ENCODE measurements at places on chromosomes 4 and X.

DNA sequence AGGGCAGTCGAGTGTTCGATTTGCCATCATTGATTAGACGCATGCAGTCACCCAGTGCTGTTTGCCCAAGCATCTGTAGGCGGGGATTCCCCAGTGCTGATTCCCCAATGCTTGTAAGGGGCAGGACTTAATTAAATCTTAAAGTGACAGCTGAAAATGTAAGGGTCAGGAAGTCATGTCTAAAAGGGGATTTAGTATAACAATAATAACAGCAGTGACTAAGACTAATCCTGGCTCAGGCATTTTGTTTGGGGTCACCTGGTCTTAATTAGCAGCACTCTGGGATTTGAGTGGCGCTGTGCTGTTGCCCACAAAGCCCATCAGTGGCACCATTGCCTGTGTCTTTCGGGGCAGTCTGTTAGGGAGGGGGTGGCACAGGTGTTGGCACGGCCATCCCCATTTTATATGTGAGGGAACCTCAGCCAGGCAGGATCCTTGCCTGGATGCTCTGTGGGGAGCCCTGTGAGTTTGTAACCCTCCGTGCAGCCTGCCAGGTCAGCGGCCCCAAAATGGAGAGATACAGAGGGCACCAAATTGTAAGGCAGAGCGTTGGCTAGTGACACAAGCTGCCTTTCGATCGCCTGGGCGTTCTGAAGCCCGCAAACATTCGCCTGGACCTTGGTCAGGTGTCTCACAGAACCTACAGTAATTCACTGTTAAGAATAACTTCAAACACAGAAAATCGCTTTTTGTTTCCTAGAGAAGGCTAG lies 146.7 kb downstream of the TBL1X start:
- DNase-seq: no peak

- no peak for DNase-seq
Measured at GRCh38 chr4:2702770-2703169, 53.4 kb downstream of the TNIP2 start.

GRCh38 chr4:71648448-71648847 lies 135.4 kb downstream of the GC start:
- no peak for DNase-seq

- DNase-seq: no peak
Measured at GRCh38 chr4:181597766-181598165, 645.4 kb upstream of the TENM3 start.

DNA sequence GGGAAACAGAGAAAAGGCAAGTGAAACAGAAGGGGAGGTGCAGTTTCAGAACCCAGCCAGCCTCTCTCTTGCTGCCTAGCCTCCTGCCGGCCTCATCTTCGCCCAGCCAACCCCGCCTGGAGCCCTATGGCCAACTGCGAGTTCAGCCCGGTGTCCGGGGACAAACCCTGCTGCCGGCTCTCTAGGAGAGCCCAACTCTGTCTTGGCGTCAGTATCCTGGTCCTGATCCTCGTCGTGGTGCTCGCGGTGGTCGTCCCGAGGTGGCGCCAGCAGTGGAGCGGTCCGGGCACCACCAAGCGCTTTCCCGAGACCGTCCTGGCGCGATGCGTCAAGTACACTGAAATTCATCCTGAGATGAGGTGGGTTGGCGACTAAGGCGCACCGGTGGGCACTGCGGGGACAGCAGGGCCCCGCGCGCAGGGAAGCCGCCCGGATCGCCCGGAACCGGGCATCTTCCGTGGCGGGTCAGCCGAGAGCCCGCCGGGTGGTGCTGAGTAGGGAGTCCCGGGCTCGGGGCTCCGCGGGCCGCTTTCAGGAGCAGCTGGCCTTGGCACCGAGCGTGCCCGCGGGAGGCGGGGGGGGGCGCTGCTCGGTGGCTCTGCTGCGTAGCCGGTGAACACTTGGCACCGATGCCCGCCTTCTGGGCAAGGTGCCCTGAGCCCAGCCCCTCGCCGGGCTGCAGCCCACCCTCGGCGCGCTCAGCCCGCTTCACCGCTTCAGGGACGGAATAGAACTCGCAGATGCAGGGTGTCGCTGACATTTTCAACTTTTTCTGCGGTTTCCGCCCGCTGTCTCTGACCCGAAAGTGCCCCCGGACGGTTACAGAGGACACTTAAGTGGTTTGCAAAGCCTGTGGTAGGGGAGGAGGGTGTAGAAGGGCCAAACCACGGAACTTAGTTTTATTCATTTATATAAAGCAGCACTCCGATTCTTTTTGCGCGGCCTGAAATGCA lies at the start of gene CD38:
TSS of gene CD38 (plus strand) at position 40 of the 953 bp plus-strand sequence. CDS start at position 127, 87 bp downstream.
- DNase-seq: no peak

DNA sequence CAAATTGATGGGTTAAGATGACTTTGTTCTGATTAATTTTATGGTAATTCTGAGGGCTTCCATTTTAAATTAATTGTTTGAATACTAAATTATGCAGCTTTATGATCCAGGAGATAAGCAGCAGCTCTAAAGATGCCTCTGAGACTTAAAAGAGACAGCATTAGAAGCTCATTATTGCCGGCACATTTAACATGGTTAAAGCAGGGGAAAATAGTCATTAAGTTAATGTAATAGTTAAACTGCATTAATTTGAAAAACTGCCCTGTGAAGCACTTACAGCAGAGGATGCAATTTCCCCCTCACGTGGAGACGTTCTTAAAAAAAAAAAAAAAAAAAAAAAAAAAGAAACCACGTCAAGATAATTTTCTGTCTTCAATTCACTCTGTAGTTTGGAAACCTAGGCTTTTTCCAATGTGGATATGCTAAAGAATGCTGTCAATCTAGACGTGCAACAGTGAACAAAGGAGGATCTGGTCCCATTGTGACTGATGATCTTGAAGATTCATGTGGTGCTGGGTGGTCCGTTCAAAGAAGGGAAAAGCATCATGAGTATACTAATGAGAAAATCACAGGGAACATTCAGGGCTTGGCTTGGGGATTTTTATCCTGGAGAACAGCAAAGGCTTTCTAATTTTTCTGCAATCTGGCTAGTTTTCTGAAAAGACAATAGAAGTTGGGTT lies 440.6 kb upstream of the HS3ST1 start:
- no peak for DNase-seq

DNA sequence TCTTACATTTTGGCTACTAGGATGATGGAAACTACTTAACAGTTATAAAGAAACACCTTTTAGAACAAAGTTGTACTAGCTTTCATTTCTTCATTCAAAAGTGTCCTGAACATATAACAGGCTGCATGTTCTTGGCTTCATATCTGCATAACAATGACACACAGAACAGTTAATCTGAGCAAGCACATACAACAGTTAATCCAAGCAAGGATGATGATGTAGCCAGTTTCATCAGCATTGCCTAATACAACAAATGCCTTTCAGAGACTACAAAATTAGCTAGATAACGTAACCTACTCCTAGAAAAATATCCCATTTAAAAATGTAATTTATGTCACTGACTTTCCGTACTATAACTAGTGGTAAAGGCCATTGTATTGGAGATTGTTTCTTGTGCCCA lies 182.1 kb downstream of the SCFD2 start:
- no peak for DNase-seq

- no peak for DNase-seq
Measured at GRCh38 chr4:26263165-26263564, 57.6 kb upstream of the RBPJ start.
